ENCODE measurements at places on chromosomes 4 and X. TPM values are rescaled to one million over a fixed set of nuclear protein-coding genes. Genes with fewer than 3 reads are reported as not detected.

Gene SASH3
- total RNA-seq, result not detected

Gene PAGE2B
- 0.28 TPM for total RNA-seq

Gene CXCL6
- 66.7 TPM for total RNA-seq

Gene IL1RAPL2
- total RNA-seq, result not detected

Gene TMPRSS11D
- total RNA-seq, result not detected

Gene PLK4
- total RNA-seq, result 1.1 TPM

Gene STK32B
- total RNA-seq, result 3.3 TPM

Gene MAP7D3
- 10.2 TPM for total RNA-seq

Gene GASK1B
- 168 TPM for total RNA-seq

Gene NEIL3
- total RNA-seq, result 1.3 TPM

Gene NOP14
- 20.9 TPM for total RNA-seq

Gene UGT2A1
- total RNA-seq, result not detected

Gene HUWE1
- 69.0 TPM for total RNA-seq

Gene PDHA2
- total RNA-seq, result 0.09 TPM

Gene FAM149A
- 7.0 TPM for total RNA-seq

Gene PARM1
- 2.0 TPM for total RNA-seq

Gene ATP2B3
- not detected for total RNA-seq

Gene MAGEE2
- total RNA-seq, result not detected

Gene NALF2
- not detected for total RNA-seq

Gene PIR
- 32.0 TPM for total RNA-seq

Gene ADH1B
- 81.4 TPM for total RNA-seq

Gene DGKK
- not detected for total RNA-seq

Gene TKTL2
- total RNA-seq, result not detected

Gene CC2D2A
- 23.2 TPM for total RNA-seq

Gene CXCL1
- total RNA-seq, result 70.6 TPM

Gene RNF150
- 0.28 TPM for total RNA-seq

Gene NDNF
- total RNA-seq, result 0.18 TPM

Gene SLC10A4
- not detected for total RNA-seq

Gene FREM3
- under 0.01 TPM for total RNA-seq

Gene USP17L29
- not detected for total RNA-seq

Gene SRPX
- 34.8 TPM for total RNA-seq

Gene SSX3
- total RNA-seq, result not detected

Gene FRMD7
- 0.09 TPM for total RNA-seq

Gene MTNR1A
- total RNA-seq, result not detected

Gene RS1
- not detected for total RNA-seq

Gene CDKL2
- 0.55 TPM for total RNA-seq

Gene HSFX4
- not detected for total RNA-seq

Gene IGSF1
- total RNA-seq, result not detected

Gene P2RY4
- total RNA-seq, result 0.18 TPM

Gene UGT2B17
- total RNA-seq, result not detected

Gene ARAP2
- 1.3 TPM for total RNA-seq

Gene MTMR1
- 13.1 TPM for total RNA-seq

Gene DNASE1L1
- total RNA-seq, result 65.9 TPM

Gene ALB
- total RNA-seq, result 0.09 TPM

Gene CD38
- 0.14 TPM for total RNA-seq

Gene BBS7
- 20.1 TPM for total RNA-seq

Gene PCDH11X
- not detected for total RNA-seq

Gene KLHL13
- total RNA-seq, result 39.1 TPM

Gene FAM9B
- total RNA-seq, result not detected

Gene FAM184B
- total RNA-seq, result under 0.01 TPM

Measured in smooth muscle cell of bladder (primary cell).